ENCODE measurements at places on chromosomes 7 and 10. TPM values are rescaled to one million over a fixed set of nuclear protein-coding genes. Genes with fewer than 3 reads are reported as not detected.

GRCh38 chr10:20616056-20616671, 280.9 kb downstream of the NEBL start:
- DNase-seq, result no peak

Gene SPDYE6
- total RNA-seq, result not detected

DNA sequence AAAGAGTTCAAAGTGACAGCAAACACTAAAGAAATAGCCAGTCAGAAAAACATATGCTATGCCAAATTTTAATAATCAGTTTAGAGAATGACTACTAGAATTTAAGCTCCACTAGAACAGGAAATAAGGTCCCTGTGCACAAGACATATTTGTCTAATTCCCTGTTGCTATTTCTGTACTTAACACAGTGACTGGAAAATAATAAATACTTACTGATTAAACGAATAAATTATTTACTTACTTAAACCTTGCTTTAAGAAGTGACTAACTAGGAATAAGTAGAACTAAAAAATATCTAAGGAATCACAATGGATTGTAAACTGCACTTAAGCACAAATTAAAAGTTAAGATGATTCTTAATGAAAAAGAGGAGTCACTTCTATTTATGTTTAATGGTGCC, 22.3 kb downstream of the NPS start:
- no peak for DNase-seq

Gene SPDYE9
- total RNA-seq, result not detected

Gene CFAP43
- 0.71 TPM for total RNA-seq

- no peak for DNase-seq
Measured at GRCh38 chr10:114046087-114046458, 2.4 kb downstream of the ADRB1 start.

DNA sequence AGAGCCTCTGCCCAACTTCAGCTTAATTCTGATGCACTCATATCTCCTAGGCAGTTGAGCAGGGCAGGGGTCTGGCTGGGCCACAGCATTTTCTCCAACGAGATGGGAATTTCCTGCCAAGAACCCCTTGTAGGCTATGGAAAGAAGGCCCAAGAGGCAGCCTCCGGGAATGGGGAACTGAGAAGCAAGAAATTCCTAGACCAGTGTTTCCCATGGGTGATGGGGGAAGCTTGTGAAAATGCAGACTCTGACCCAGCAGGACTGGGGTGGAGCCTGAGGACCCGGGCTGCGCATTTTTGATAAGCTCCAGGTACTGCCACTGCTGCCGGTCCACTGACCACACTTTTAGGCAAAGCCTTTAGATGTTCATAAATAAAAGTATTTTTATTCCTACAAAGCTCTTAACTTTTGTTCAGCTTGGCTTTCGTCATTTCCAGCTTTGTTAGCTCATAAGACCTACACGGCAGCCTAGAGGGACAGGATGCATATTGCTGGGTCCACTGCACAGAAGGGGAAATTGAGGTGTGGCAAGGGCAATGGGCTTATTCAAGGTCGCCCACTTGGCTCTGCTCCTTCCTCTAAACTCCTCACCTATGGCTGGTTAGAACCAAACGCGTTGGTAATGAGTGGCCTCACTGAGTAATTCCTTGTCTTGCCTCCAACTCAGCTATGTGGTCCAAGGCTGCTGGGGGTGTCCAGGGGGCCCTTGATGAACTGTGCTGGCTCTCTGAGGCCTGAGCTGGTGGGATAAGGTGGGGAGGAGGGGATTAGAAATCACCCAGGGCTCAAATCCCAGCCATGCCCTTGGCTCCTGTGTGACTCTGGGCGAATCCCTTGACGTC, 29.5 kb downstream of the ZCCHC24 start:
- no peak for DNase-seq

- DNase-seq, result no peak
Measured at GRCh38 chr7:158821171-158822031, 7.9 kb downstream of the ESYT2 start.

- DNase-seq, result no peak
Measured at GRCh38 chr10:413662-414071, 275.8 kb downstream of the DIP2C start.

Gene VAX1
- 0.23 TPM for total RNA-seq

Measured in neural crest cell (in vitro differentiated cells).